AG10803 (cell line): ENCODE measurements at places on chromosomes 16 and 17.

- DNase-seq, result no peak
Observed at GRCh38 chr17:44910231-44911106, 4.8 kb downstream of the GFAP start.

DNA sequence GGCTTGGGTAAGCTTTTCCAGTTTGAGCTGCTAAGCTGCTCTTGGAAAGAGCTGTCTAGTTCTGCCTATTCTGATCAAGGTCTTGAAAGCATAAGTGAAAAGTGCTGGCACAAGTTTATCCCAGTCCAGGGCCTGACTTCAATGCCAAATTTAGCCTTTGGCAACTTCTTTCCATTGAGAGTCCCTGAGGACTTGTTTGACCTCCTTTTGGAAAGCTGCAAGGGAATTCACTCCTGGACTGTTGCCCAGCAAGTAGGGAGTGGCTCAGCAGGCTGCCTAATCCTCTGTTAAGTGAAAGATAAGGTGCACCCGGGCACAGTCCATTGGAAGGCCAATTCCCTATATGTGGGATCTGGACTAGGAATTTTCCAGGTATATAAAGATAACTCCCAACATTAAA is 16.0 kb upstream of the TANC2 start:
- DNase-seq, result peak; percentile 87

GRCh38 chr16:11585460-11586377 is 1.0 kb downstream of the LITAF start:
- no peak for DNase-seq

- DNase-seq, result no peak
Observed at GRCh38 chr17:82786427-82786826, 34.6 kb downstream of the TBCD start.

DNA sequence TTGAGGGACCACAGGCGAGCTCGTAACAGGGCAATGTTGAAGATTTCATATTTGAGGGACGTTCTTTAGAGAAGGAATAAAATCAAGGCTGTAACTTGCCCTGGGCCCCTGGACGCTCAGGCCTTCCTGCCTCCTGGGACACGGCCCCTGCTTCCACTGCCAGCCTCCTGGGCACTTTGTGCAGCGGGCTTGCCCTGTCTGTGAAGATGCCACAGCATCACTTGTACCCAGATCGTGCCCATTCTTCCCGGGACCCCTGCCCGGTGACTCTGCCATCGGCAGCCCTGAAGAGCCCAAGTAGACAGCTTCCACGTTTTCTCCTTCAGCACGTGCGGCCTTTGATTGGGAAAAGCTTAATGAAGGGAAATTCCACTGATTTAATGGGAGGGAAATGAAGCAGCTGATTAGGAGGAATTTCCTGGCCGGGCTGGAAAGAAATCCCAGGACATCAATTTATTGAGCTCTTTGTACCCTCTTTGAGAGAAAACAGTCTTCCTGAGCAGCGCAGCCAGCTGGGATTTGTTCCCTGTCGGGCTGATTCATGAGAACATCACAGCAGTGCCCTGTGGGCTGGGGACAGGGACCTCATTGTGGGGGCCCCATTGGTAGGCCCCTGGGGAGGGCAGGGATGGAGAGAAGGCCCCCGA is 71.5 kb downstream of the CRISPLD2 start:
- DNase-seq, result no peak

GRCh38 chr17:55149485-55149884 is 115.3 kb upstream of the HLF start:
- no peak for DNase-seq

DNA sequence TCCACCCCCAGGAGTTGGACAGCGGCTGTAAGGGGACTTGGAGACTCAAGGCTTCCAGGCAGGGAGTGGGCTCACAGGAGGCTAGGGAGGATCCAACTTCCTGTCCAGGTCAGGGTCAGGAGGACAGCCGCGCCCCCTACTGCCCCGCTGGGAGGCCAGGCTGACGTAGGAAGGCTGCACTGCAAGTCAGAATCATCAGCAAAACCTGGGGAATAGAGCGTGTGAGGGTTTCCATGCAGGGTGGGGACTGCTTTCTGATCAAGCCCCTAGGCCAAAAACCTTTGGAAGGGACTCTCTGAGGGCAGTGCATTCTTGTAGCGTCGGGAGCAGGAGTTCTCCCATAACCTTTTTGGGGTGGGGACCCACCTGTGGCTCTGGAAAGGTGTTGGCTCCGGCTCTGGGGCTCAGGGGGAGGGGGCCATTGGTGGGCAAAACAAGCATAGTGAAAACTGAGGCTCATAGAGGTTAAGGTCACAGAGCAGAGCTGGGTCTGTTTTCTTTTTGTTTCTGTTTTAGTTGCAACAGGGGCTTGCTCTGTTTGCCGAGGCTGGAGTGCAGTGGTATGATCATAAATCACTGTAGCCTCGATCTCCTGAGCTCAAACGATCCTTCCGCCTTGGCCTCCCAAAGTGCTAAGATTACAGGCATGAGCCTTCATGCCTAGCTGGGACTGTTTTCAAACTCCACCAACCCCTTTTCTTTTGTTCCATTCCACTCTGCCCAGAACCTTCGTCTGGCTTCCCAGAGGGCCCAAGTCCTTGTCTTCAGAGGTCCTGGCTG is 22.1 kb downstream of the RAI1 start:
- no peak for DNase-seq

- DNase-seq, result no peak
Observed at GRCh38 chr16:56933828-56934598, 2.1 kb downstream of the HERPUD1 start.

DNA sequence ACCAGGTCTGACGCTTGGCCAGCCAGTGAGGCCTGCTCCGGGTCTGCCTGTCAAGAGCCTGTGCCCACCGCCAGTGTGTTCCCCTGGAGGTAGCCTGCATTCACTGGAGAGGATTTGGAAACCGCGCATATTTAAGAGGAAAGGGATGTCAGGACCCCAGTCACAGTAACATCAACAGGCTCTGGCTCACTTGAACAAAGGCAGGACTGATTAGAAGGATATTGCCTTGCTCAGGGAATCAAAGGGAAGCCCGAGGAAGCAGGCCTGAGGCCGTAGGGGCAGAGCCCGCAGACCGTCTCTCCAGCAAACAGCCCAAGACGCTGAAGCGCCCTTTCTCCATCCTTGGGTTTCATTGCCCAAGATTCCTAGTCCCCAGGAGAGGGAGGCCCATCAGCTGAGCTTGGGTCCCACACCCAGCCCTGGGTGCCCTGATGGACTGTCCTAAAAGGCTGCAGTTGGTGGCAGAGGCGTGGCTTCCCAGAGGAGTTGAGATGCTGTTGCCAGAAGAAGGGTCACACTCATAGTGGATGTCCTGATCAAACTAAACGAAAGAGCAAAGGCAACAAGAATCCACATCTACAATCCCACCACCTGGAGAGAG is 23.2 kb downstream of the NT5M start:
- no peak for DNase-seq

GRCh38 chr17:18157354-18157985 is 26.2 kb upstream of the ALKBH5 start:
- DNase-seq, result no peak
